GM19239 (cell line): ENCODE measurements at places on chromosomes 11 and 22.

GRCh38 chr11:118619444-118620197, 12.2 kb downstream of the PHLDB1 start:
- DNase-seq: no peak

- no peak for DNase-seq
Measured at GRCh38 chr11:72782081-72782920, 11.5 kb downstream of the STARD10 start.

DNA sequence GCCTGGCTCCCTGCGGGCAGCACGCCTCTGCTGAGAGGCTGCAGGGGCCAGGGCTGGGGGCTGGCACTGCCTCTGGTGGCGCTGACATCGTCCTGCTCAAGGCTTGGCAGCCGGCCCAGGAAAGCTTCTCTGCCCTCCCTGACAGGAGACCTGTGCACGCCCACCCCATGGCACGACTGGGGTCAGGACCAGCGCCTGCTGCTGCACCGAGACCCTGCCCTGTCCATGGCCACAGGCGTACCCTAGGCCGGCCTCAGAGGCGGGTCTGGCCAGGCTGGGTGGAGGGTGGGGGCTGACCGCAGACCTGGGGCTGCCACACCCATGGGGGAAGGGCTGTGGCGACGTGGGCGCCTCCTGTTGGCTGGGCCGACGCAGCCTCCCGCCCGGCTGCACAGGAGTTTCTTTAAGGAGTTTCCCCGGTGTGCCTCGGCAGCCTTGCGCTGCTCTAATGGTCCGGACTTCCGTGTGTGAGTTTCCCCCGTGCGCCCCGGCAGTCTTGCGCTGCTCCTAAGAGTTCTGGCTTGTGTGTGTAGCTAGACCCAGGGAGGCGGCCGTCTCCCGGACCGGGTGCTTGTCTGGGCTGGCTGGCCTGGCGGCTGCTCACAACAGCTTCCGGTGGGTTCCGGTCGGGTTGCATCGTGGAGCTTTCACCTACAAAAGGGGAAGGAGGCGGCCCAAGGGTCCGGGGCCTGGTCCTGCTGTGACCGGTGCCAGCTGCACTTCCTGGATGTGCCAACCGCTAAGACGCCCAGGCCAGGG, 4.6 kb downstream of the TRABD start:
- peak; percentile 74 for DNase-seq

DNA sequence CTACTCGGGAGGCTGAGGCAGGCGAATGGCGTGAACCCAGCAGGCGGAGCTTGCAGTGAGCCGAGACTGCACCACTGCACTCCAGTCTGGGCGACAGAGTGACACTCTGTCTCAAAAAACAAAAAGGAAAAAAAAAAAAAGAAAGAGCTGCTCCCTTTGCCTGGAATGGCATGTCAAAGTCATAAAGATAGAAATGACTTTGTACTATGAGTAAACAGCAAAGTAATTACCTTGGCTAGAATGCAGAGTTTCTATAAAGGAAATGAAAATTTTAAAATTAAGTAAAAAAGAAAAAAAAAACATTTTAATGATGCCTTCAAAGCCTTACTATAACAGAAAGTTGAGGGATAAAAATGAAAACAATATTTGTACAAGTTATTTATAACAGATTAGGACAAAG, 10.1 kb downstream of the PPP2R1B start:
- DNase-seq: no peak

- no peak for DNase-seq
Measured at GRCh38 chr11:117547195-117547850, 219.7 kb downstream of the CEP164 start.

DNA sequence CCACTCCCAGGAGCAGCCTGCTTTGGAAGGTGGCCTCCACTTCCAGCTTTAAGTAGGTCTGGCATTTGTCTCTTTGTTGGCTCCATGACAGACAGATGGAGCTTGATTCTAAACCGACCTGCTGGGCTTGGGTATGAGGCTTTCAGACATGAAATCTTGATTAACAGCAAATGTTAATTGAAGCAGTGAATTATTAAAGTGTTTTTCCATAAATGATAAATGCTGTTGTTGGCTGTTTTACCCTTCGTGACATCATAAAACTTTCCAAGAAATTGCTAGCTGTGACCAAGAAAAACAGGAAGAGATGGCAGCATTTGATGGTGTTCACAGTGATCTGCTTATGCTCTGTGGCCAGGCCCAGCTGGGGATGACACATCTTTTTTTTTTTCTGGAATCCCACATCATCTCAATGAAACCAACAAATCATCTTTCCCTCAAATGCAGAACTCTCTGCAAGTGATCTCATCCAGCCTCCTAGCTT, 66.1 kb downstream of the RBMXL2 start:
- no peak for DNase-seq

DNA sequence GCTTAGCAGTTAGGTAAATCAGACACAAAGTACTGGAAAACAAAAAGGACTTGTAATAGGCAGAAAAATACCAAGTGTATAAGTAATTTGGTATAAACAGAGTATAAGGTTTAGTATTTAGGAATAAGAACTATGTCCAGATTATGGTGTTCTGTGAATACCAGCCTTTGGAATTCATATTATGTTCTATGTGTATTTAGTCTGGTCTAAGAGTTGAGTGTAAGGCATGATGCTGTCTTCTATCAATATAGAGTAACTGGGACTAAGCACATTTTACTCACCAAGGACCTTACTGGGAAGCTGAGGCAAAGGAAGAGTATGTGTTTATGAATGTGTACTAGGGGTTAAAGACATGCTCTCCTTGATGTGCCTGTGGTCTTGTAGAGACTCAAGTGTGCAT, 9.5 kb downstream of the SDHD start:
- no peak for DNase-seq
